HS-5 (cell line): ENCODE measurements at places on chromosomes 2 and 18.
A peak's percentile ranks its signal among the peaks of the same experiment; 100 is the strongest.

- DNase-seq, result peak; percentile 29
Measured at GRCh38 chr2:206031162-206031784, 54.7 kb downstream of the INO80D start.

DNA sequence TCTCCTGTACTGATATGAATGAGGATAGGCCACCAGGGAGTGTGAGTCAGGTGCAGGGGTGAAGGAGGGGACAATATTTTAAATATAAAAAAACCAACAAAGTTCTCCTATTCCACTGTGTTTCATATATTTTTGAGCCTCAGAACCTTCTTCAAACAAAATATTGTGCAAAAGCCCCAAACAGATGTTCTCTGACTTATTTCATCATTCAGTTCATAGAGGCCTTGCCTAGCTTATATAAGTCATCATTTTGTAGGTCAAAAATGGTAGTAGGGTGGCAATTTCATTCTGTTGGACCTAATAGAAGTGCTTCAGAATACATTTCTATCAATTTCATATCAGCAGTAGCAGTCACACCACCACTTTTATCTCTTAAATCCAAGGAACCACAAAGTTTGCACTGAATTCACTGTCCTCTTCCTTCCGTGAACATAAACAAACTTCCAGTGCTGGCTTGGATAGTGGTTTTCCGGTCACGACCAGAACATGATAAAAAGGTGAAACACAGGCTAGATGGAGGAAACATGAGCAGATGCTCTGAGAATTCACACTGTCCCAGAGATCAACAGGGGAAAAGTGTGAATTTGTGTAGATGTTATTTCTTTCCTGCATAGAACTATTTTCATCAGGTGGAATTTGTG lies 99.1 kb downstream of the EN1 start:
- DNase-seq, result no peak

DNA sequence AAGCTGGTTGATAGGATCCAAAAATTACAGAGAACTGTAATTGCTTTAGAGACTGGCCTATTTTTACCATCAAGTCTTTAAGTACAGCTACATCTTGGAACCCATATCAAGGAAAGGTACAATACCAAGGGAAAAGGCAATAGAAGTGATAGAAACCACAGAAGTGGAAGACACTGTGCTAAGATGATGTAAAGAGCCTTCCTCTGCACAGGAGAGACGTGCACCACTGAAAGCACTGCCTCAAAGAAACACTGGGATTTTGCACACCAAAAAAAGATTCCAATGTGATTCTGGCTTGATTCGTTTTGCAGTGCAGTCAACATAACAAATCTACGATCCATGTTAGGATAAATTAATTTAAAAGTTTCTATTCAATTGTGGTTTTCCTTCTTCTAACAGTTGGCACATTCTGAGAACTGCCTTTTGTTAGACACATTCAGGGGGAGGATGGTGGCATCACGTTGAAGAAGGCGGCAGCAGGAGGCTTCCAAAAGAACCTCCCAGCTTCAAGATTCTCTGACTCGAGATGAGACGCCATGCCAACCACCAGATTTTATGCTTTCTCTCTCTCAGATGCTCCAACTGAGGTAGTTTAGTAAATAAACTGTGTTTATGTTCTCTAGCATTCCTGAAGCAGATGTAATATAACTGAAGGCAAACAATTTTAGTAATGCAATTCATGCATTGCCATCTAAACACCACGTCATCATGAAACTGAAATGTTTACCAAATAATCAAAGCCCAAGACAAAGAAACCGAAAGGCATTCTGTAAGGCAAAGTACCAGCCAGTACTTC lies 102.9 kb downstream of the BCL2 start:
- no peak for DNase-seq

GRCh38 chr18:13320891-13321425 lies 102.4 kb downstream of the LDLRAD4 start:
- no peak for DNase-seq

DNA sequence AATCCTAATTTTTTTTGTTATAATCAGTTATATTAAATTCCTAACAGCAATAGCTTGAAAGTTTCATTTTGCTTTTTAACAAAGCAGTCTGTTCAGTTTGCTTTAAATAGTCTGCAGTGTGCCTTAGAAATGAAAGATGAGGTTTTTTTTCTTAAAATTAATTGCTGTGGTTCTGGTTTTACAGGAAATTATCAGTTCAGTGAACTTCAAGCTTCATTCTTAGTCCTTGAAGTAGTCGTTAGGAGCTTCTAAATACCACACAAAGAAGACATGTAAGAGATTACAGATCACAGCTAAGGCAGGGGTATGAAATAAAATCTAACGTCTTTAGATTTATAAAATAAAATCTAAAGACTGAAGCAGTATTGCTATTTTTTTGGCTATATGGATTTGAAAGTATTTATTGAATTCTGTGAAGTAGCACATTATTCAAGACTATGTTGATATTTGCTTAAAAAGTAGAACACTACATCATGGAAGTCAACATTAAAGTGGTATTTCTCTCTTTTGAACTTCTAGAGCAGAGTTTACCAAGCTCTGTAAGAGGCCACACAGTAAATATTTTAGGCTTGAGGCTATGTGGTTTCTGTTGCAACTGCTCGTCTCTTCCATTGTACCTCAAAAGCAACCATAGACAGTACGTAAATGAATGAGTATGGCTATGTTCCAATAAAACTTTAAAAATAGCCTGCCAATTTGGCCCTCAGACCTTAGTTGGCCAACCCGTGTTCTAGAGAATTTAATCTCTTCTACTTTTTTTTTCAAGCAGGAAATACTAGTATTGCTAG lies 81.5 kb upstream of the STON1 start:
- peak; percentile 38 for DNase-seq

- DNase-seq, result no peak
Measured at GRCh38 chr18:76410660-76411417, 84.2 kb downstream of the ZNF516 start.

GRCh38 chr2:231984992-231985391 lies 23.5 kb downstream of the DIS3L2 start:
- DNase-seq, result no peak

DNA sequence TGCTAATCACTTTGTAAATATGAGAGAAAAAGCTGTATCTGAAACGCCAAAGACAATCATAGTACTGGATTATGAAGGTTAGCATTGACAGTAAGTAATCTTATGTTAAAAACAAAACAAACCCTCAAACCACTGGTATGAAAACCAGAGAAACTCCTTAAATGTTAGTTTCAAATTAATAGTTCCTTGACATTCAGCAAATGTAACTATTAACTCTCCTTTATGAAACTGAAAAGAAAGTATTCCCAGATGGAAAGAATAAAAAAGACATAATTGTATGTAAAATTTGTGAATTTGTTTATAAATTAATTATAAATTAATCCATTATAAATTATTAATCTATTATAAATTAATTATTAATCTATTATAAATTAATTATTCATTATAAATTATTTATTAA lies 12.3 kb downstream of the FASTKD1 start:
- DNase-seq, result no peak
